Fibroblast of skin of abdomen (primary cell): ENCODE measurements at places on chromosomes 1 and 21.

GRCh38 chr1:41872074-41872473 is 46.6 kb downstream of the HIVEP3 start:
- DNase-seq: no peak

- DNase-seq: no peak
These were observed 36.0 kb downstream of the KRTAP10-1 start for GRCh38 chr21:44503901-44504399.

DNA sequence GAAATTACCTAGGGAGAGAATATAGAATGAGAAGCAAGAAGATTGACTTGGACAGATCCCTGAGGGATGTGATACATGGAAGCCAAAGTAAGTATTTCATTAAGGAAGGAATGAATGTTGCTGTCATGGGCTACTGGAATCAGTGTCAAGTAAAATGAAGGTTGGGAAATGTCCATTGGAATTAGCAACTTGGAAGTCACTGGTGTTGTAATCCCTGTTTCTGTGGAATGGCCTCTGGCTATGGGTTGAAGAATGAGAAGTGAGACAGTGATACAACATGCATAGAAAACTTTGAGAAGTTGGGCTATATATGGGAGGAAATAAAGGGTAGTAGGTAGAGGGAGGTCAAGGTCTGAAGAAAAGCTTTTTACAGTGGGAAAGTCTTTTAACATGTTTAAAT is 54.7 kb downstream of the CCDC18 start:
- DNase-seq: no peak

- no peak for DNase-seq
These were observed 100.4 kb downstream of the ACBD6 start for GRCh38 chr1:180402001-180402400.

GRCh38 chr1:159960721-159961381 is 6.8 kb upstream of the SLAMF9 start:
- peak; percentile 86 for DNase-seq

GRCh38 chr1:54285815-54286345 is 85.9 kb downstream of the MRPL37 start:
- no peak for DNase-seq

DNA sequence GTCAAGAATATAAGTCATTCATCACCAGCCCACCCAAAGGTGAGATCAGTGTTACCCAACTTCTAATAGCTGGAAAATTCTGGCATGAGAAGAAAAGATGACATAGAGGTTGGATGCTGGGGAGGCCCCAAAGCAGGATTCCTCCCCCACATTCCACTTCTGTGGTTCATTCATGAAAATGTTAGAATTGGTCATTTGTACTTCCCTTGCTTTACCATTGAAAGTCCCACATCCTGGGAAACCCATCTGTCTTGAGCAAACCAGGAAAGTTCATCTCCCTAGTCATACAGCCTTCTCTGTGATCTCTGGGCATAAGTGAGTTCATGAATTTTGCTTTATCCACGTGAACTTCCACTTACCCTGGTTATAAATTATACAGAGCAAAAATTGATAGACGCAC is 66.8 kb downstream of the SERINC2 start:
- no peak for DNase-seq

DNA sequence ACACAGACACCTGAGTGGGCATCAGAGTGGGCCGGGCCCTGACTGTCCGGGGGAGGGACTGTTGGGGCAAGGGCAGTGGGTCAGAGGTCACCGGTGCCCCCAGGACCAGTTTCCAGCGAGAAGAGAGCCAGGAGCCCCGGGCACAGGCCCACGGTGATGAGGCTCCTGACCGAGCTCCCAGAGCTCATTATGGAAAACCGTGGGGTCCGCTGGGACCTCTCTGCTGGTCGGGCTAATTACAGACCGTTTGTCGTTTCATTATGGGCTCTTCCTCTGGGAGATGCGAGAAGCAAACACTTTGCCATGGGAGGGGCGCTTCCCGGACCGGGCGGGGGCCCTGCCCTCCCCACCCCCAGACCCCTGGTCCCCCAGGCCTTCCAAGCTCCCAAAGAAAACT is 12.0 kb upstream of the TTLL10 start:
- no peak for DNase-seq

DNA sequence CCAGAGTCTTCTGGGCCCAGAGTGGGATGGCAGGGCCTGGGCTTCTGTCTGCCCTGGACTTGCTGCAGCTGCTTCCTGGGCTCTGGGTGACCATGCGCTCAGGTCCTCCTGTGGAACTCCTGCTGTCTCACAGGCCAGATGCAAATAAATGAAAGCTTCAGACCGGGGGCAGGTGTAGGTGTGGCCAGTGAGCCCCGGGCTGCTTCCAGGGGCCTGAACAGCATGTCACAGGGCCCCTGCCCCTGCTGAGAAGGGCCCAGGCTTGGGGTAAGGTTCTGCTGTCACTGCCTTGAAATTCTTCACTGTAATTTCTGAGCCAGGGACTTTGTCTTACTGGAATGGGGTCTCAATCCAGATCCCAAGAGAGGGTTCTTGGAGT is 2.5 kb upstream of the PKNOX1 start:
- DNase-seq: no peak

DNA sequence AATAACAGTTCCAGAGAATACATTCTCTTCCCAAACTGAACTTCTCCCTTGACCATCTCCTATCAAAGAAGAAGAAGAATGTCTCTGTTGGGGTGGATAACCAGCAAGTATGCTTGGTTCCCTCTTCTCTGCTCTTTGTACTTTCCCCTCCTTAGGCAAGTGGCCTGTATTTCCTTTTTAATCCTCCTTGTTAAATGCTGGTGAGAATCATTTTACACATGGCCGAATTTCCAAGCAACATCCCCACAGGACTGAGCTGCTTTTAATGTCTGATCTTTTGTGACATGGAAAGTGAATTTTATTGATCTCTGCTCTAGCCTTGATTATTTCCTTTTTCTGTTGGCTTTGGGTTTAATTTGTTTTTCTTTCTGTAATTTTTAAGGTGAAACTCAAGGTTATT is 336.7 kb downstream of the DUSP10 start:
- DNase-seq: no peak

- no peak for DNase-seq
These were observed 18.8 kb downstream of the GPBP1L1 start for GRCh38 chr1:45667321-45668111.

DNA sequence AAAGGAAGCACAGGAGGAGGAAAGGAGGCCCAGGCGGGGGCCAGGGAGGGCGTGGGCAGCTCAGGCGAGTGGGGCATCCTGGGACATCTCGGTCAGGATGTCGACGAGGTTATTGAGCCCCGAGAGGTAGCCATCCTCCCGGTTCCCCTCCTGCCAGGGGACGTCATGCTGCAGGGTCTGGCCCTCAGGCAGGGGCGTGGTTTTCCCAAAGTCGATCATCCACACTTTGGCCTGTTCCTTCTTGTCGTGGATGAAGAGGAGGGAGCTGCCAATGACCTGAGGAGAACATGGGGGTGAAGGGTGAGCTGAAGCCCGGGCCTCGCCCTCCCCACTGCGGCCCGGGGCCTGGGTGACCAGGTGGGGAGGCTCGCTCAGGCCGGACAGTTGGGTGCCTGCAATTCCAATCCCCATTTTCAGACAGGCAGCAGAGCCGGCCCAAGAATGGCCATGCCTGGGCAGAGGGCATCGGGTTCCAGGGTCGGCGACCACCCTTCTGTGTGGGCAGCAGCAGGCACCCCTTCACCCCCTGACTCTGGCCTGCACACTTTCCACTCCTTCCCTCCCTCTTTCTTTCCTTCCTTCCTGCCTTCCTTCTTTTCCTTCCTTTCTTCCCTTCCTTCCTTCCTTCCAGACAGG is 86.2 kb downstream of the STUM start:
- DNase-seq: no peak
